Effector memory CD4-positive, alpha-beta T cell (primary cell): ENCODE measurements at places on chromosomes 4 and X.

DNA sequence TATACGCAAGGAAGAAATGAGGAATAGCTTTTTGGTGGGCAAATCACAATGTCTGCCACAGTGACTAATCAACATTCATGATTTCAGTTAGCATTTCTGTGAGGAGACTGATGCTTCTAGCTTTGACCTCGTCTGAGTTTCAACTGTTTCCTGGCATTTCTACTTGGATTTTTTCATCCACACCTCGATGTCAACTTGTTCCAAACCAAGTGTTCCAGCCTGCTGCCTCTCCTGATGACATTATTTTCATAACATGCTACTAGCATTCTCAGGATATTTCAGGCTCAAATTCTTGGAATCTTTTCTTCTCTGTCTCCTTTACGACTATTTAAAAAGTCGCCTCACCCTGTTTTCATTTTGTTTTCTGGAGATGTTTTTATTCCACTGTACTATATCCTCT lies 90.3 kb upstream of the TEX13D start:
- DNase-seq, result no peak

DNA sequence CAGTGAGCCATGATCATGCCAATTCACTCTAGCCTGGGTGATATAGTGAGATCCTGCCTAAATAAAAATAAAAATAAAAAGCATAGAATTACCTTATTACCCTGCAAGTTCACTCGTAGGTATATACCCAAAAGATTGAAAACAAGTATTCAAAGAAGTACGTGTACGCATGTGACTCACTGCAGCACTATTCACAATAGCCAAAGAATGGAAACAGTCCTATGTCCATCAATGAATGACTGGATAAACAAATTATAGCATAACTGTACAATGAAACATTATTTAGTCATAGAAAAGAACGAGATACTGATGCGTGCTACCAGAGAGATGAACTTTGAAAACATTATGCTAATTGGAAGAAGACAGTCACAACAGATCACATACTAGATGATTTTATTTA lies 204.6 kb upstream of the DIAPH2 start:
- DNase-seq, result no peak

DNA sequence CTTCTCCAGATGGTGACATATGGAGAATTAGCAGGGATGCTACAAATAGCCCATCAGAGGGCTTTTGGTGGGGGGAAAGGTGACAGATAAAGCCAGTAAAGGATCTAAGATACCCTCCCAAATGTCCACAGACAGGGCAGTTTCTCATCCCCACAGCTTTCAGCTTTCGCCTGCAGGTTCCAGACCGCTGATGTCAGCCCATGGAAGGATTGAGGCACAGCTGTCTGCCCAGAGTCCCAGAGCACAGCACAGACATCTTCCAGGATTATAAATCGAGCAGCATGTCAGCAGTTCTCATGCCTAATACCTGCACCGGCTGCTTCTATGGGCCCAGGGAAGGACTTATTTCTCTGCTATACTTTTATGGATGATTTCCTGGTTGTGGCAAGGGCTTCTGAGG lies 96.7 kb upstream of the MXRA5 start:
- DNase-seq, result no peak

- DNase-seq, result no peak
Measured at GRCh38 chr4:81605271-81605670, 133.6 kb upstream of the RASGEF1B start.

- no peak for DNase-seq
Measured at GRCh38 chr4:41144812-41145211, 69.5 kb downstream of the APBB2 start.

- no peak for DNase-seq
Measured at GRCh38 chr4:42768125-42768748, 111.3 kb upstream of the ATP8A1 start.

- DNase-seq, result no peak
Measured at GRCh38 chr4:16692961-16693506, 205.4 kb downstream of the LDB2 start.

- DNase-seq, result no peak
Measured at GRCh38 chr4:76960014-76960413, 10.5 kb downstream of the SEPTIN11 start.

DNA sequence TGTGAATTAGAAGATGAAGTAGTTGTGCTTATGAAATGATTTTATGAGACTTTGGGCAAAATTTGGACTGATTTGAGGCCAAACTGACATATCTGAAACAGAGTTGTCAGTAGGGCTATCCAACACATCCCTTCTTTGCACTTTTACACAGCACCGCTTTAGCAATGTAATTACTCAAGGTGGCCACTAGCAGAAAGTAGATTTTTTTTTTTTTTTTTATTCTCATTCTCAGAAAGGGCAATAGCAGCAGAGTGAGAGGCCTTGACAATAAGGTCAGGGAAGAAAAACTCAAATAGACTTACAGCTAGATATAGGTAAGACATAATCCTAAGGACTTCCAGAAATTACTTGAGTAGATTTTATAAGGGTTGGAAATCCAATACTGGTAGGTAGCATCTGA lies 414.3 kb downstream of the NAP1L3 start:
- DNase-seq, result no peak

- no peak for DNase-seq
Measured at GRCh38 chr4:99507762-99508161, 3.1 kb upstream of the C4orf17 start.

DNA sequence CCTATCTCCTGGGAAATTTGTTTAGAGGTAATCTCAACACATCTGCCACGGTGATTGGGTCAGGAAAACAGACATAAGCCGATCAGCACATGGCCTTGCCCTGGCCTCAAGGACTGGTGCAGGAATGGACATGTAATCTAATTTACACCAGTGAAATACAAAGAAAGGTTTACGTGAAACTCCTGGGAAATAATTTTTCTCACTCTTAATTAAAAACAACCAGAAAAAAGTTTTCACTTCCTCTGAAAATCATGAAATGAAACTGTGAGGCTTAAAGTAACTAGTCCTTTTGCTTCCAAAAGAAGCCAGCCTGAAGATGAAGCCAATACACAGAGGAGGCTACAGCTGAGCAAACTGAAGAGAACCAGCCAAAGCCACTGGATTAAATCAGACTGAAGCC lies 154.1 kb upstream of the FAM241A start:
- DNase-seq, result no peak

DNA sequence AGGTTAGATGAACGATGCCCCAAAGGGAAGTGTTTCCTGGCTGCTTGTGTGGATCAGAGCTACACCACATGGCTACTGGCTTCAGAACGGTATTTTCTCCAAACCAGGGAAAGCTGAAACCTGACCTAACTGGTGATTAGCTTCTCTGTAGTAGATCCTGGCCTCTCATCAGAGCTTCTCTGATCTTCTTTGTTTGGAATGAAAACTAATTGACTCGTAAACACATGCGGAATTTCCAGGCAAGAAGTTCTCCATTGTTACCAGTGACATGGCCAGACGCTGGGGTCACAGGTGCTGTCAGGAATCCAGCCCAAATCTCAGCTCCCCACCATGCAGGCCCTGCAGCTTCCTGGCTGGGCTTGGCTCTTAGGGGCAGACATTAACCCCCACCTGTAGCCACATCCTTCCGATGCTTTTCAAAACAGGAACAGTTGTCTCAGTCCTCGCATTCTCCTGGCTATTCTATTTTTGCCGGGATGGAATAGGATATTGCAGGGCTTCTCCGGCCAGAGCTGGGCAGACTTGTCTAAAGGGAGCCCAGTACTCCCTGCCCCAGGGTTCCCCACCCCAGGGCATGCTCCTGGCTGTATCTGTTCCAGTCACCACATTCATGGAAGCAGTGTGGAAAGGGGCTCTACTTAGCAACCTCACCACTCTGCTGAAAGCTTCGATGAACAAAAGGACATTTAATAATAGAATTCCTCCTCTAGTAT lies 305.4 kb upstream of the F9 start:
- DNase-seq, result no peak

DNA sequence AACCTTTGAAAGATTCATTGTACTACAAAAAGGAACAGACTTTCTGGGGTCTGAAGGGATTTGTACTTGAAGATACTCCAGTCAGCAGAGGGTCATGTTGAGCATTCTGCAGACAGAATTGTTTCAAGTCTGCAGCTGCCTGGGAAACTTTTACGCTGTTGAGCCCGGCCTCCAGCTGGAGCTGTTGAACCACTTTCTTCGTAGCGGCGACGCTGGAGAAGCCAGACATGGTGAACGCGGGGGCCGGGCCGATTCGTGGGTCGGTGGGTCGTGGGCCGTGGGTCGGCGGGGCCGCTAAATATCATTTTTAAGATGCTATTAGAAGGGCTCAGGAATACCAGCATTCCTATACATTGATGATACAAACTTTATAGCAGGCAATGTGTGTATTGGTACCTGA lies 12.0 kb upstream of the RTL9 start:
- no peak for DNase-seq

GRCh38 chrX:46743046-46743445 lies 15.9 kb downstream of the SLC9A7 start:
- no peak for DNase-seq

GRCh38 chr4:51855270-51855669 lies 12.3 kb downstream of the DCUN1D4 start:
- DNase-seq, result no peak
